Erythroblast (primary cell): ENCODE measurements at places on chromosomes 1 and 21.

- DNase-seq = peak; percentile 53
Observed at GRCh38 chr1:23791516-23792047, 637 bp downstream of the LYPLA2 start.

DNA sequence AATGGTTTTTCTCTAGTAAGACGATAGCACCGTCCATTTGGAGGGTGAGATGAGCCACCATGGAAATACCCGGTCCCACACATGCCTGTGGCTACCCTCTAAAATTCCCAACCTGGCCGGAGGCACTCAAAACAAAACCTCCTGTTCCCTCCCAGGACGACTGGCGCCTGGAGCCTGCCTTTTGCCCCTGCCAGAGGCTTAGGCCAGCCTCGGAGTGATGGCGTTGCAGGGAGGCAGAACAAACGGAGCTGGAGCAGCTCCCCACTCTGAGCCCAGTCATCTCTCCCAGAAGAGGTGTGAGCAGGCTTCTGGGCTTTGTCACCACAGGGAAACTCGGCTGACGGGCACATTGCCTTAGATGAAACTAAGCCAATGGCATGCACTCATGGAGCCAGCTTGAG is 213.7 kb upstream of the HOOK1 start:
- DNase-seq = no peak

GRCh38 chr1:14697353-14697752 is 98.9 kb downstream of the KAZN start:
- no peak for DNase-seq

- DNase-seq = no peak
Observed at GRCh38 chr1:171219346-171220080, 28.8 kb upstream of the FMO1 start.

- DNase-seq = peak; percentile 2
Observed at GRCh38 chr1:196723325-196724185, 51.1 kb upstream of the CFHR3 start.

DNA sequence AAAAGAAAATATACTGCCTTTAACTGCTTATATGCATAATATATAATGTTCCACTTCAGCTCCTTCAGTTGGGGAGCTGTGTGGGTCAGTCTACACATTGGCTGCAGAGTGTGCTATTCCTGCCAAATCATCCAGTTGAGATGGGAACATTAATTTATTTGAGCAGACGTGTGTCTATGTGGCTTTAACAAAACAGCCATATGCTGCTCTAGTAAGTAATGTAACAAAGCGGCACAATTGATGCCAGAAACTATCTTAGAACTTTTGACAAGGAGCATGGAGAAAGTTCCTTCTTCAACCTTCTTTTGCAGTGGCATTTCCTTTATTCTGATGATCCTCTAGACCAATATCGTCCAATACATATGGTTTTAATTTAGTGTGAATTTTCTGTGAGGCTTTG is 285.9 kb upstream of the C1orf87 start:
- DNase-seq = no peak

DNA sequence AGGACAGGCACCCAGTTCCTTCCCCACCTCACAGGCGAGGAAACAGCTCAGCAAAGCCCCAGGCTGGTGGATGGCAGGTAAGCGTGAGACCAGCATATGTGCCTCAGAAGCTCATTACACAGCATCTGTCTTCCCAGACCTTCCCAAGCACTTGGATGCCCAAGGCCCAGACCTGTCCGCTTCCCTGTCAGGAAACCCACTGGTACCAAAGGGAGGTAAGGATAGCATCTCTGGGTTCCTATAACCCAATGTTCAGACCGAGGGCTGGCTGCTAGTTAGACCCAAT is 3.3 kb downstream of the POFUT2 start:
- DNase-seq = no peak

DNA sequence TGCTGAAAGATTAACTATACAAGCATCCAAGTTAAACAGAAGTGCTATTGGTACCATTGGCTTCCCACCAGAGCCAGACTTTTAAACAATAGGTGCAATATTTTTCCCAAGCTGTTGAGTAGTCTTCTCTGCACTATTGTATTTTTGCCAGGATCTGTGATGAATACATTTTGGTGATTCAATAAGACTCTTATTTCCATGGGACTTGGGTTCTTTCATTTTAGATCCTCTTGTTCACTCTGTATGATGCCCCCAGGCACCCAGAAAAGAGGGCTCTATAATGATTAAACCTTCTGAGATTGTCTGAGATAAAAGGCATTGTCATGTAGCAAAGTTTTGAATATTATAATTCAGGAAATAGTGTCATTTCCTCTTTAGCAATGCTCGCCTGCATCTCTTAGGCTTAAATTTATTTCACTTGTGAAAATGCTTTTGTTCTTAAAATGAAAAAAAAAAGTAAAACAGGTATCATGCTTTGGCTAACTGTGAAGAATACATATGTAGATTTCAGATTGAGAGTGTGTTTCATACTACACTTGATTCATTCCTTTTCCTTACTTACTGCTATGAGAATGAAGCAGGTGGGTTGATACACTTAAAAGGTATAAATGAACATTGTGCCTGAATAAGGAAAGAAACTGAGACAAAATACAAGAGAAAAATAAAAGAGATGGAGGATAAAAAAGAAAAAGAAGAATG is 275.0 kb downstream of the HMCN1 start:
- no peak for DNase-seq

GRCh38 chr21:23921670-23922418 is 1685.4 kb downstream of the MRPL39 start:
- no peak for DNase-seq

DNA sequence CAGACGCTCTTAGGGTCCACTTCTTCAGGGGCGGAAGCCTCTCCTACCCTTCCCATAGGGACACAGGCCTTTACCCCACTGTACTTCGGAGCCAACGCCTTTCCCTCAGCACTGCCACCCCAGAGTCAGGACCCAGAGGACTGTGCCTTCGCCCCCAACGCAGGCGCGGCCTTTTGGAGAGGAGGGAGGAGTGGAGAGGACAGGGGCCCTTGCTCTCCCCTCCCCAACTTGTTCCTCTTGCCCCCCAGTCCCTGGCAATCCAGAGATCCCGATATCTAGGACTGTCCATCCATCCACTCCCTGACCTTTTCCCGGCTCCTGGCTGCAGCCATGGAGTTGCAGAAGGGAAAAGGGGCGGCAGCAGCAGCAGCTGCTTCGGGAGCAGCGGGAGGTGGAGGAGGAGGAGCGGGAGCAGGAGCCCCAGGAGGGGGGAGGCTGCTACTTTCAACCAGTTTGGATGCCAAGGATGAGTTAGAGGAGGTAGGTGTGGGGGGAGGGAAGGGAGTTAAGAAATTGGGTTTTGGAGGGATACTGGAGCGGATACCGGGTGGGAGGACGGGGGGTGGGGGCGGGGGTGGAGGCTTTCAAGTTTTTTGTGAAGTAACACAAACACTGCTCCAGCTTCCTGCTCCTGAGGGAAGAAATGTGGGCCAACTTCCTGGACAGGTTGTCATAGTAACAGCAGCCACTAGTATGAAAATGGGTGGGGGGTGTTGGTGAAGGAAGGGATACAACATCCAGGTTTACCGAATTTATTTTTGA is 636 bp downstream of the INTS3 start:
- DNase-seq = peak; percentile 67

GRCh38 chr1:175148068-175148467 is 44.5 kb downstream of the KIAA0040 start:
- no peak for DNase-seq

- DNase-seq = no peak
Observed at GRCh38 chr1:84141182-84142003, 2.7 kb upstream of the PRKACB start.

GRCh38 chr1:30773722-30774358 is 16.3 kb upstream of the LAPTM5 start:
- no peak for DNase-seq

DNA sequence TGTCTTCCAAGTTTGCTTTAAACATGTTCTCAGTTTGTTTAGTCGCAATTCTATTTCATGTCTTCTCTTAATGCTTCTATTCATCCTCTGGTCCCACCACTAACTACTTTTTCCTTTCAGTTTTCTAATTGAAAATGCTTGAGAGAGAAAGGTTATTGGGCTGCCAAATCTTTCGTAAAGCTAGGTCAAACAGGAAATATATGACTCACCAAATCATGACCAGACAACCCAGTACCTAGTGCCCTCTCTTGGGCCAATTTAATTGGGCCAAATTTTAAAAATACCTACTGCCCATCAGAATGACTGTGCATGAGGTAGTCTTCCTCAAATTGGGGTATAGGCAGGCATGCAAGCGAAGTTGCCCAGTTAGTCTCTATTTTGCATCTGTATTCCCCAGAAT is 295.4 kb upstream of the PBX1 start:
- no peak for DNase-seq

GRCh38 chr1:62294261-62294660 is 25.0 kb downstream of the KANK4 start:
- no peak for DNase-seq

GRCh38 chr1:245894843-245895242 is 612.2 kb downstream of the SMYD3 start:
- no peak for DNase-seq

DNA sequence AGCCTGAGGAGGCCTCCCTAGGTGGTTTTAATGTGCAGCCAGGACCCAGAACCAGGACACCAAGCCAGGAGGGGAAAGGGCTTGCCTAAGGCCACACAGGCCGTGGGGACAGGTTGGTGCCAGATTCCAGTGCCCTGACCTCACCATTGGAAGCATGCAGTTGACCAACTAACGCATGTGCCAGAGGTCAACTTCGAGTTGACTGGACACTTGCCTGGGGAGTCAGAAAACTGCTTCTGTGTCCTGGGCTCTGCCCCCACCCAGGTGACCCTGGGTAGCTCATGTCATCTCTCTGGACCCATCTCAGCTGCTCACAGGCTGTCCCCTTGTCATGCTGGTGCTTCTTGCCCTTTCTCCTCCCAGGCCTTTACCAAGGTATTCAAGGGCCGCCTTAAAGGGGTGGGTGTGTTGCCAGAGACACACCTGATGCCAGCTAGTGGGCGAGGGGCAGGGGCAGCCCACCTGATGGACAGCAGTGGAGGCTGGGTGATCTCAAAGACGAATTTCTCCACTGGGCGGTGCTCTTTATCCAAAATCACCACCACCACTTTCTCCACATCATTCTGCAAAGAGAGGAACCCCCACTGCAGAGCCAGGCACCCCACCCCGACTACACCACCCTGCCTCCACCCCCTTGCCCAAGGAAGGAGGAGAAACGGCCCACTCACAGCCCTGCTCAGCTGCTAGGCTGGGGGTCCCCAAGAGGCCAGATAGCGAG is 4.4 kb downstream of the MAD2L2 start:
- no peak for DNase-seq

DNA sequence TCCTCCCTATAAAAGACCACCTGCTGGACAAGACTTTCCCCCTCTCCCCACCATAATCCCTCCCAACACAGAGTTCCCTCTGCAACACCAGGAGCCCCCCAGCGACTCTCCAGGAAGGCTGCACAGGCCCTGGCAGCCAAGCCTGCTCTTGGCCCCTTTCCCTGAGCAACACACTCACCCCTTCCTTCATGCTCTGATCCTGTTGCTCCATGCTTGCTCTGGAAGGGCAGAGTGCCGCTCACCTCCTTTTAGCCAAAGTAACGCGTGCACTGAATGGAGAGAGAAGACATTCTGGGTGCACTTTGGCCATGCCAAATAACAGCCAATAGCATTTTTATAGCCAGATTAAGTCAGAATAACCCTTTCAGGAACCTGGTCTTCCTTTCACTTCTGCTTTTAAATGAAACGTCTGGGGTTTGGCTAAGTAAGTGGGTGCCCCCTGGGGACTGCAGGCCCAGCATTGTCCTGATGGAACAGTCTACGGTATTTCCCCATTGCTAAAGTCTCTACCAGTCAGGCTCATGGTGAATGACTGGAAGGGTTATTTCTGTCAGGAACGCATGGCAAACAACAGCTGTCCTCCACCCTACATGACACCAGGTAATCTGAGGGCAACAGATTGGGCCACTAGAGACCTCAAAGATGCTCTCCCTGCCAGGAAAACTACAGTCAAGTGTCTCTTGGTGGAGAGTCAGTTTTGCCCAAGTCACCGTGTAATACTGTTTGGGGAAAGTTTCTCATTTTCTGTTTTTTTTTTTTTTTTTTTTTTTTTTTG is at the start of gene SLC2A5:
Gene SLC2A5, minus strand, starts transcription at position 310 of the 775 bp plus-strand sequence. Its CDS starts 99 bp downstream, at position 211.
- DNase-seq = no peak

- no peak for DNase-seq
Observed at GRCh38 chr1:38941527-38942019, at the start of gene RHBDL2. RHBDL2 (minus strand) TSS chr1:38941830; CDS start chr1:38919212, 22,618 bp downstream.

DNA sequence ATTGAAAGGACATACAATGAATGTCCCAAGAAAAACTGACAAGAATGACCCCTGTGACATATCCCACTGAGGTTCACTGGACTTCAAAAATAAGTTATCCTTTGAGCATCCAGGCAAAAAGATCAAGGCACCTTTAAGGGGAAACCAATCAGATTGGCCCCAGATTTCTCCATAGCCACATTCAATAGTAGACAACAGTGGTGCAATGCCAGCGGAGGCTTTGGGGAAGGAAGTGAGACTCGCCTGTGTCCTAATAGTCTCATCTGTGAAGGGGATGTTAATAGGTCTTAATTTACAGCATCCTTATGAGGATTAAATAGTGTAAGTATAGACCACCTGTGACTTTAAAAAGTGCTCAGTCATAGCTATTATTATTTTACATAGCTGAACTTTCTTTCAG is 21.5 kb downstream of the RPL5 start:
- DNase-seq = no peak

GRCh38 chr1:236844499-236845271 is 49.6 kb downstream of the MTR start:
- peak; percentile 14 for DNase-seq

DNA sequence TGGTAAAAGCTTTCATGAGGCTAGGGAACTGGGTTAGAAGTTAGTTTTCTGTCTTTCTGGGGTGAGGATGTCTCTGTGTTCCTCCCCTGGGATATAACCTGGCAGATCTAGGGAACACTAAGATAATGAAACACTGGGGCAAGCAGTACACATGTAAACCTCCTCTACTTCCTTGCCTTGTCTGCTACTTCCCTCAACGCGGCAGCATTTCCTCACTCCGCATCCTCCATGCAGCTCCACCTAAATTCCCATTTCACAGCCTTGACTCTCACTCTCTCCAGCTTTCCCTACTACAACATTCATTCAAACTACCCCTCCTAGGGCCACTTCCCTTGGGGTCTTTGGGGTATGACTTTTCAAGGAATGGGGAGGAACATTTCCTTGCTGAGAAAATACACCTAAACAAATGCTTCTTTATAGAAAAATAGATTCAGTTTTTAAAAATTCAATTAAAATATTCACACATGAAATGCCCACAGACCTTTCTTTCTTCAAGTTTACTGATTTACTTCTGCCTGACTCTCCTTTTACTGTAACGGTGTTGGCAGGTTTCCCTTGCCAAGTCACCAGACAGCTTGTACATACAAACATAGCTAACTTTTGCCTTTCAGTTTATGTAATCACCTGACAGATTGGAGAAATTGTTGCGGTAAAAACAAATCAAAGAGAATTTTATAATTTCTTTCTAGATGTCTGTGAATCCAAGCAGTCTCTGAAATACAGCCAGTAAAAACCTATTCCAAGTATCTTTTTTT is 90.1 kb downstream of the TNFSF18 start:
- no peak for DNase-seq

GRCh38 chr1:226984521-226985238 is 44.6 kb downstream of the COQ8A start:
- peak; percentile 30 for DNase-seq

GRCh38 chr1:72623299-72623708 is 341.0 kb upstream of the NEGR1 start:
- peak; percentile 2 for DNase-seq

GRCh38 chr1:245129319-245130240 is 25.2 kb upstream of the KIF26B start:
- no peak for DNase-seq
